ENCODE measurements at places on chromosomes 7 and 10. TPM values are rescaled to one million over a fixed set of nuclear protein-coding genes. Genes with fewer than 3 reads are reported as not detected.

GRCh38 chr10:9596368-9596920 lies 1421.2 kb upstream of the CELF2 start:
- peak; percentile 0 for DNase-seq

- no peak for DNase-seq
Measured at GRCh38 chr10:88954458-88955083, 2.0 kb upstream of the ACTA2 start.

DNA sequence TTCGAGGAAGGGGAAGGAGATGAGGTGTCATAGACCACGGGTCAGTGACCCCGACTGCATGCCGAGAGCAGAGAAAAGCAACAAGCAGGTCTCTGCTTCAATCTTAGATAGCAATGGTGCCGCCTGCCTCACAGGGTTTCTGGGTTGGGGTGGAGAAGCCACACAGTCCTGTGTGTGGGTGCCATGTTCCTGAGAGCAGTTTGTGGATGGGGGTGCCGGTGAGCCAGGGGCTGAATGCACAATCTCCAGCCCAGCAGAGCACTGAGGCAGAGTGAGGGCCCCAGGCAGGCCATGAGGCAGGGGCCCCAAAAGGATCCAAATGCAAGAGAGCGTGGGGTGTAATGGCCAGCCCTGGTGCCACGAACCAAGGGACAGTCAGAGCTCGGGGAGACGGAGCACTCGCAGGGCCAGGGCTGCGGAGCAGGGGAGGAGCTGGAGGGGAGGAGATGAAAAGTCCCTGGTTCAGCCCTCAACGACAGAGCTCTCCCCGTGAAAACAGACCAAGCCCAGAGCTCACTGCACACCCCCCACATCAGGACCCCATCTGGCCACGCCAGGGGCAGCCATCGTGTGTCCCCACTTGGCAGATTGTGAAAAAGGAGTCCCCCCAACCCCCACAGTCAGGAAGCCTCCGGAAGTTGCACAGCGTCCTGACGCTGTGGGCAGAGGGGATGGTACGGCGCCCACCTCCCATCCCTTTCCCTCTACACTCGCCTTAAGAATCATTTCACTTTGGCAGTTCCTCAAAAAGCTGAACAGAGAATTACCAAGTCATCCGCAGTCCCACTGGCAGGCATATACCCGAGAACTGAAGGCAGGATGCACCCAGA lies 19.9 kb downstream of the WDR86 start:
- no peak for DNase-seq

GRCh38 chr10:3460420-3461128 lies 288.0 kb upstream of the PITRM1 start:
- DNase-seq = no peak

DNA sequence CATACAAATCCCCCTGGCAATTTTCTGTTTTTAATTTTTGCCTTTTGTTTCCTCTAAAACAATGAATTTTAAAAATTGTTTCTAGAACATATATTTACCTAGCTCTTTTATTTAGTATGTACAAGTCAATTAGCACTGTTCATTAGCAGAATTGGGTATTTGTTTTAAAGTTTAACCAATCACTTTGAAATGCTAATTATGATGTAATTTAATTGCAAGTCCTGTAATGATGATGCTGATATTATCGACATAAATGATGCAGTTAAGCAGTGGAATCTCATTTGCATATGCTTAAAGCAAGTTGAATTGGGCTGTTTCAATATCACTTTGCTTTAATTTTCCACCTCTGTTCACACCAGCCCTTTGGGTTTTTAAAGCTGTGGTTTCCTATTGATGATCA lies 2.7 kb downstream of the FOXP2 start:
- DNase-seq = no peak

The MSMB gene
- polyA plus RNA-seq = not detected

DNA sequence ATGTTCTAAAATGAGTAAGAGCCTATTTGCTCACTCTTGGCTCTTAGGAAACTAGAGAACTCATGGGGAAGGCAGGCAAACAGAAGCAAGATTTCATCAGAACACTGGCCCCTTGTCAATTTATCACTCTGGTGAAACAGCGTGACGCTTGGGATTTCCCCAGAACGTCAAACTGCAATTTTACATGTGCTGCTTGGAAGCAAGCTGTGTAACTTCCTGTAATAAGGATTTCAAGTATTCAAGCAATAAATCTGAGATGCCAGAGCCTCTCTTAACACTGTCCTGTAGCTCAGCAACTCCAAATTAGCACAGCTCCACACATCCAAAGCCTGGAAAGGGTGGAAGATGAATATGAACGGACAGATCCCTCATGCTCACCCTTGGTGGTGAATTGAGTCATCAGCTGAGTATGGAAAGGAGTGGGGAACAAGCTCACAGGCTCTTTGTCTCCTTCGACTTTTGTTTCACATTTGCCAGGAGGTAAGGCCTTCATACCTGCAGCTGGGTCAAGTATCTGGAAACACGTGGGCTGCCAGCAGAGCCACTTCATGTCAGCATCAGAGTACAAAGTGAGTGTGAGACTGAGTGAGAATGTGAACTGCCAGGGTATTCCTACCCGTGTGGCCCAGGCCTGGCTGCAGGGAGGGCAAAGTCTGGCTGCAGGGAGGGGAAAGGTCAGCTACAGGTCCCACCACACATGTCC lies 140.4 kb upstream of the NAMPT start:
- DNase-seq = peak; percentile 91

DNA sequence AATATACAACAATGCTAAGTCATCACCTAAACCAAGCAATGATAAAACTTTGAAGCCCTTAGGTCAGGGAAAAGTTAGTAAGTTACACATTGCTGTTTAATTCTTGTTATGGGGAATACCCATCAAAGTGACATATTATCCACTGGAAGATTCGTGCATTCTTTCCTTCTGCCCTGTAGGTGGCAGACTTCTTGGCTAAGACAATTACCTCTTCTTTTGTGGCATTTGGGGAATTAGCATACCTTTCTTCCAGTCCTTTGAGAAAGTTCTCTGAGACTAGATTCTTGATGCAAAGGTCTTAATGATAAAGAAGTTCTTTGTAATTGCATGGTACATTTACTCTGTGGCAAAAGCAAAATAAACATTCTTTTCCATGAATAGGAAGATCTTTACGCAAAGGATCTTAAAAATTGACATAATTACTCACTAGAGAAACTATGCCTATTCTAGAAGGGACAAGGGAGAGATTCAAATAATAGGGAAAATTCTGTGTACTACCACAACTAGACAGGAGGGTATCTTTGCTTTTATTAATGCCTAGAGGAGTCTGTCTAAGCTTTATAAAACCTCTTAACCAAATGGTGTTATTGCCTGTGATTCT lies 395.9 kb downstream of the GRM8 start:
- peak; percentile 20 for DNase-seq

DNA sequence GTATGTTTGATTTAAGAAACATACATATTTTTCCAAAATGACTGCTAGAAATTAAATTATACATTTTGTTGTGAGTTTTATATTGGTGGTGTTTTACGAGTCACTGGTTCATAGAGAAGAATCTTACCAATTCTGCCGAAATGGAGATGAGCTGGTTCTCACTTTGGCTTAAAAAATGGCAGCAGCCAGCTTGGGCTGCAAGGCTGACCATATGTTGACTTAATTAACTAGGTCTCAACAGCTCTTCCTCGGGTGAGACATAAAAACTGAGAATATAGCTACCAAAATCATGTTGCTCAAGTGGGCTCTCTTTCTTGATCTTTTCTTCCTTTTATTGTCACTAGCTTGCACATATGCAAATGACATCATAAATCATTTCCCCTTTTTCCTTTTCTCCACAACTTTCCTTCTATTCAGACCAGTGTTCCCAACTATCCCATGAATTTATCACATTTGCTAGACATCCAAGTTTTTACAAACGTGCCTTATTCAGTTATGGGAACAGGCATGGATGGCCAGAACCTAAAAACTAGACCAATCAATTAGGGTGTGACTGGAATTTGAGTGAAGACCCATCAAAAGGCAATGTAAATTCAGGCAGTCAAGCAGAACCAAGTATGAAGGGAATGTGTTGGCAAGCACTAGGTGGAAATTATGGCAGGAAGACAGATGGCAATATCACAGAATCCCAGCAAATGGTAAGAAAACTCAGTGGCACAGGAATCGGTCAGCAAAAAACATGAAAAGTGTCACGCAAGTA lies 6.4 kb upstream of the TSPAN12 start:
- DNase-seq = no peak

DNA sequence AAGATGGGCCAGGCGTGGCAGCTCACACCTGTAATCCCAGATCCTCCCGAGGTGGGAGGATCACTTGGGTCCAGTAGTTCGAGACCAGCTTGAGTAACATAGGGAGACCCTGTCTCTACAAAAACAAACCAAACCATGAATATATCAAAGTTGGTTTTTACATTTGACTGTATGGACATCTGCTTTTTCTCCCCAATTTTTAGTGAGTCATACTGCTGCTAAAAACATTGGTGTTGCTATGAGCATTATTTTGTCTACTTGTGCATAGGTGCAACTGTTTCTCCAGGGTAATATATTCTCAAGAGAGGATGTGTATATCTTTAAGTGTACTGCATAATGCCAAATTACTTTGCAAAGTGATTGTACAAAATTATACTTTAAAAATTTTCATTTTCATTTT lies 769 bp upstream of the TMEM248 start:
- no peak for DNase-seq

GRCh38 chr7:131861620-131862346 lies 305.4 kb upstream of the PODXL start:
- DNase-seq = peak; percentile 58

GRCh38 chr7:42910306-42910705 lies 1.6 kb downstream of the C7orf25 start:
- no peak for DNase-seq

The HECW1 gene
- 12.5 TPM for polyA plus RNA-seq

DNA sequence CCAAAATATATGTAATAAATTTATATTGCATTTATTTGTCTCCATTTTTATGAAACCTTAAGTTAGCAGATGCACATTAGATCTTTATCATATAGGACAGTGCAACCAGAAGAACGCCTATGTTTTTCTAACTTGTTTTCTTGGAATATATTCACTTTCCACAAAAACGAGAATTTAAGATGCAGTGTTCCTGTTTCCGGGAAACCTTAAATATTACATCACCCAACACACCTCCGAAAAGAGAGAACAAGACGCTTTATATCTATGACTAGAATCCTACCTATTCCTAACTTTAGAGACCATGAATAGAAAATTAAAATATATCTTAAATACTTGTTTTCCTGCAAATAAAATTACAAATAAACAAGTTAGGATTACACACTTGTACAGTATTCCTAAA lies 1.9 kb downstream of the EZH2 start:
- DNase-seq = no peak

- no peak for DNase-seq
Measured at GRCh38 chr7:42207420-42207819, 29.6 kb downstream of the GLI3 start.

DNA sequence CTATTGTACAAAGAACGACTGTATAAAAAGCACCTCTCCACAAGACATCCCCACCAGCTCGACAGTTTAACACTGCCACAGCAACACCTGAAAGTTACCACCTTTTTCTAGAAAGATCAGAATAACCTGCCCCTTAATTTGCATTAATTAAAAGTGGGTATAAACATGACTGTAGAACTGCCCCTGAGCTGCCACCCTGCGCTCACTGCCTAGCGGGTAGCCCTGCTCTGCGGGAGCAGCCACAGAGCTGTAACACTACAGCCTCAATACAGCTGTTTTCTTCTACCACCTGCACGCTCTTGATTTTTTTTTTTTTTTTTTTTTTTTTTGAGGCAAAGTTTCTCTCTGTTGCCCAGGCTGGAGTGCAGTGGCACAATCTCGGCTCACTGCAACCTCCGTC lies 140.9 kb downstream of the PARD3 start:
- no peak for DNase-seq

The PVRIG gene
- not detected for polyA plus RNA-seq

GRCh38 chr7:43058271-43059066 lies 54.0 kb upstream of the HECW1 start:
- no peak for DNase-seq

DNA sequence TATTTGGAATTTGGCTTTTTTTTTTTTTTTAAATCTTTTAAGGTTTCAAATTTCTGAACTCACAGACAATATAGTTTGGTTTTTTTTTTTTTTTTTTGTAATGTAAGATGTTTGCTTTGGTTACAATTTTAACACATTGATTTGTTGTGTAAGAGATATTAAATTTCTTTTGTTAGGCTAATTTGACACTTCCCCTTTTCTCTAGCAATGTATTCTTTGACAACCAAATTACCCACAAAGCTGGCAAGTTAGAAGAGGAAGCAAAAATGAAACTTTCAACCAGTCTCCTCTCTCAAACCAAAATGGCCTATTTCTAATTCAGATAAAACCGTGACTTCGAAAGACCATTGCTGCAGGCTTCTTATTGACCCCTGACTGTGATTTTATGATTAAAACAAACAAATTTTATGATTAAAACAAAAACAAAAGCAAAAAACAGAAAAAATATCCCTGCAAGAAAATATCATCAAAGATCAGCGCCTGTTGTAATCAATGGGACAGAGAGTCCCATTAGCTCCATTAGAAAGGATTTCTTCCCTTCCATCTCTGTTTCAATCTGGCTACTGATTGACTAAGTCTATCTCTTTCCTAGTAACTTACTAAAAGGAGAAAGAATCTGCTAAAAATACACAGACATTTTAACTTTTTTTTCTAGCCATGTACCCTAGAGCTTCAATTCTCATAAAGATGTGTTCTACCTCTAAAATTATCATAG lies 489.2 kb downstream of the MDFIC start:
- no peak for DNase-seq

The ASB13 gene
- polyA plus RNA-seq = 9.0 TPM

GRCh38 chr7:93958216-93958615 lies 36.7 kb downstream of the GNG11 start:
- DNase-seq = no peak

GRCh38 chr7:35726654-35727053 lies 31.7 kb upstream of the HERPUD2 start:
- DNase-seq = no peak

The SLC26A3 gene
- polyA plus RNA-seq = not detected

GRCh38 chr7:141701489-141702046 lies 398 bp downstream of the DENND11 start:
- DNase-seq = peak; percentile 35

The FBXO24 gene
- polyA plus RNA-seq = 0.13 TPM

The FAM131B gene
- 0.16 TPM for polyA plus RNA-seq

The MMD2 gene
- not detected for polyA plus RNA-seq

Measured in A549 (cell line).